ENCODE measurements at places on chromosomes 16 and 17.

- DNase-seq: no peak
These were observed 12.4 kb downstream of the MPRIP start for GRCh38 chr17:17054636-17055035.

GRCh38 chr17:77402159-77402731 is 261.5 kb downstream of the SEC14L1 start:
- no peak for DNase-seq

- DNase-seq: no peak
These were observed 6.2 kb downstream of the ITGAE start for GRCh38 chr17:3794557-3795389.

DNA sequence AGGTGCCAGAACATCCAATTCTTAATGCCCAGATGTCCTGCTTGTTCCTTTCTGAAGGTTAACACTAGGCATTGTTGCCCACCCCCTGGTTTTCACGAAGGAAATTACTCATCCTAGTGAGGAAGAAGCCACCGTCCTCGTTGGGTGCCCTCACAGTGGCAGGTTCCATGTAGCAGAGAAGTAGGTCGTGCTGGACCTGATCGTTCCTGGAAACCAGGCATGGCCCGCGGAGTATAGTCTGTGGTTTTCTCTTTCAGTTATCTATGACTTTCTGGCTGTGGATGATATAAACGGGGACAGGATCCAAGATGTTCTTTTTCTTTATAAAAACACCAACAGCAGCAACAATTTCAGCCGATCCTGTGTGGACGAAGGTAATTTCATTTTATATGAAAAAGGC is 16.5 kb downstream of the RGS11 start:
- DNase-seq: no peak

DNA sequence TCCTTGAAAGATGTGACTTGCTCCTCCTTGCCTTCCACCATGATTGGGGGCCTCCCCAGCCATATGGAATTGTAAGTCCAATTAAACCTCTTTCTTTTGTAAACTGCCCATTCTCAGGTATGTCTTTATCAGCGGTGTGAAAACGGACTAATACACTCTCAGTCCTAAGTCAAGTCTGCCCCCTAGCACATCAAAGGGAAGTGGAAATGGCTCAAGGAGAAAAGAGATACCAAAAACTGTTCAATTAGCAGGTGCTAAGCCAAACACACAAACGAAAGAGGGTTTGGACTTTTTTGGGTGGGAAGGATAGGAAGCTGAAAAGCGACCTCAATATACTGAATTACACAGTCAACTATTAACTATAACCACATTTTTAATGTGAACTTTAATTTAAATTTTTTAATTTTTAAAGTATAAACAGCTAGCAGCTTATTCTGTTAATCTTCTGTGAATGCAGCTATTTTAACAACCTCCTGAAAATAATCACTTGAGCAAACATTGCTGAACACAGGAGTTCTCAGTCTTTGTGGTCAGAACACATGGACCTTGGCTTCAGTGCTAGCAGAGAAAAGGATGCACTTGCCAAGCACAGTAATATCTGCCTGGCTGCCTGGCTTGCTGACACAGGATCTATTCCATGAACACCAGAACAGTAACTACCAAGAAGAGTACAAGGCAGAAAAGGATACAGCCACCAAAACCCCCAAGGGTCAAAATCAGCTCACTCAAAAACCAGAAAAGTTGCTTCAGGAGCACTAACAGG is 10.9 kb downstream of the ZNF18 start:
- DNase-seq: no peak

GRCh38 chr17:9725575-9725974 is 65.8 kb downstream of the DHRS7C start:
- DNase-seq: no peak

- no peak for DNase-seq
These were observed 21.4 kb downstream of the PECAM1 start for GRCh38 chr17:64369007-64369893.

DNA sequence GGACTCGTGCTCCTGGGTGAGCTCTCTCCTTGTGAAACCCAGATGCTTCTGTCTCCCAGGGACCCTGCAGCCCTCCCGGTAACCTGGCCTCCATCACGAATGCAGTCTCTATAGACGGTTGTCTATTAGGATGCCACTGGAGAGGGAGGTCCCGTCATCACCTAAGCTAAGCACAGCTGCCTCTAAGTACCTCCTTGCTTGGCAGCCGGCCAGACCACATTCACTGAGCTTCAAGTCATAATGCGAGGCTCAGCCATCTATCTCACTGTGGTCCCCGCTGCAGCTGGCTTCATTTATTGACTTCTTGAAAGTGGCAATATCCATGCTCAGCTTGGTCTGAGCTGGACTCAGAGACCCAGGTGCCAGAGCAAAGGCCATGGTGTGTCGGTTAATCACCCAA is 74.5 kb upstream of the HSBP1 start:
- no peak for DNase-seq

GRCh38 chr17:76297436-76297835 is 10.6 kb downstream of the QRICH2 start:
- no peak for DNase-seq

- no peak for DNase-seq
These were observed 103.4 kb downstream of the ZNF778 start for GRCh38 chr16:89320782-89321501.

DNA sequence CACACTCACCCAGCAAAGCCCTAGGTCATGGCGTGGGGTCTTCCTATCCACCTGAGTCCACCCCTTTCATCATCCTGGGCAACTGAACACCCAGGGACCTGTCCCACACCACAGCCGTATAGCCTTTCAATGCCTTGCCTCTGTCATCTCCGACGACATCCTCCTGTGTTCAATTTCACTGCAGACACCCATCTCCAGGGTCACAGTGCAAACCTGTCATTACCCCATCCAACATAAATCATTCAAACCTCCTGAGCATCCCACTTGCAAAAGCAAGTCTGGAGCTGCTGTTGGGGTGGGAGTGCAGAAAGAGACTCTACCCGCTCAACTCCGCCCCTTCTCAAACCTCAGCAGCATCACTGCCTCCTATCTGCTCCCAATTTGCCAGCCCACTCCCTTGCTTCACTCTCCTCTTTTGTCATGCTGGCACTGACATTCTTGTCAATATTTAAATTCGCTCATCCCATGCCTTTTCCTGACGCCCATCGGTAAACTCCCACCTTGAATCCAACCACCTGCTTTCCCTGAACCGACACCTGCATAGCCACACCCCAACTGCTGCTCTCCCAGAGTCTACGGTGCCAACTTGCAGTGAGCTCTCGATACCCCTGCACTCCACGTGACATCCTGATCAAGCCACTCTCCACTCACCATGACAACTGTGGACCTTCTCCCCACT is 37.0 kb downstream of the MARF1 start:
- no peak for DNase-seq

DNA sequence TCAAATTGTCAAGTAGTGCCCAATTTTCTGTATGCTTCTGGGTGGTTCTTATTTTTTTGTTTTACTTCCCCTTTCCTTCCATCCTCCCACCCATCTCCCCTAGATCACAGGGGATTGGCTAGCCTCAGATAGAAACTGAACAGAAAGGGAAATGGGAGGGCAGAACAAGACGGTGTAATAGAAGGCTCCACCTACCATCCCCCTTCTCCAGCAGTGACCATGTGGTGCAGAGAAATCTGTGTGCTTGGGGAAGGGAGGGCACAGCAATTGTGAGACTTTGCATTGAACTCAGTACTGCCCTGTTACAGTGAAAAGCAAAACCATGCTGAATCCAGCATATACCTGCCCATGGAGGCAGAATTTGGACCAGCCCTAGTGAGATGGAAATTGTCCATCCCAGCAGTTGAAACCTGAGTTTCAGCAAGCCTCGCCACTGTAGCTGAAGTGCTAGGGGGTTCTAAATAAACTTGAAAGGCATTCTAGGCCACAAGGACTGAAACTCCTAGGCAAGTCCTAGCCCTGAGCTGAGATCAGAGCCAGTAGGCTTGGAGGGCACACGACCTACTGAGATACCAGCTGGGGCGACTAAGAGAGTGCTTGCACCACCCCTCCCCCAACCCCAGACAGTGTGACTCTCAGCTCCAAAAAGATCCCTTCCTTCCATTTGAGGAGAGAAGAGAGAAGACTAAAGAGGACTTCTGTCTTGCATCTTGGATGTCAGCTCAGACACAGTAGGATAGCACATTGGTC is 5.2 kb downstream of the SLFN11 start:
- DNase-seq: no peak

DNA sequence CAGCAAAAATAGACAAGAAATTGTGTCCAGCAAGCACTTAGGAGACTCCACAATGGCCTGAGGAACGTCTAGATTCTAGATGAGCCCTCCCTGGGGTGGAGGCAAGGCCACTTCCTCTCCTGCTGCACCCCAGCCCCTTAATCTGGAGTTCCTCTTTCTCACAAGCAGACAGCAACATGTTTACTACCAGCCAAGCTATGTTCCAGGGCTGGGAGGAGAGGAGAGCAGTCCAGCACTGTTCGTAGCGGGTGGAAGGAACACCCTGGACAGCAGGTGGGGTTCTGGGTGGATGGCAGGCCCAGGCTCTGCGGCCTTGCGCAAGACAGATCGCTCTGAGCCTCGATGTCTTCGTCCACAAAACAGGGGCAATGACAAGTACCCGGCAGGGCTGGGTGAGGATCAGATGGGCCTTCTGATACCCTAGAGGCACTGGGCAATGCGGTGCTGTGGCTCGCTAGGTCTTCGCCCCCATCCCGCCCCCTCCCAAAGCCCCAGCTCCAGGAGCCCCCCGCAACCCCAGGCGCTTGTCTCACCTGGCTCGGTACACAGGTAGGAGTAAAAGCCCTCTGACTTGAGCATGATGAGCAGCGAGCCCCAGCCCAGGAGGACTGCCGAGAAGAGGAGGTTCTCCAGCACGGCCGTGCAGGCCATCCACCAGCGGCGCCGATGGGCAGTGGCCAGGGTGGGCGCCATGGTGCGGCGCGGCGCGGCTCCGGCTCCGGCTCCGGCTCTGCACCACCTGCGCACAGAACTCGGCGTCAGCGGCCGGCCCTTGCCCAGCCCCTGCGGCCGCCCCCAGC is 1.3 kb downstream of the SLC43A2 start:
- no peak for DNase-seq

DNA sequence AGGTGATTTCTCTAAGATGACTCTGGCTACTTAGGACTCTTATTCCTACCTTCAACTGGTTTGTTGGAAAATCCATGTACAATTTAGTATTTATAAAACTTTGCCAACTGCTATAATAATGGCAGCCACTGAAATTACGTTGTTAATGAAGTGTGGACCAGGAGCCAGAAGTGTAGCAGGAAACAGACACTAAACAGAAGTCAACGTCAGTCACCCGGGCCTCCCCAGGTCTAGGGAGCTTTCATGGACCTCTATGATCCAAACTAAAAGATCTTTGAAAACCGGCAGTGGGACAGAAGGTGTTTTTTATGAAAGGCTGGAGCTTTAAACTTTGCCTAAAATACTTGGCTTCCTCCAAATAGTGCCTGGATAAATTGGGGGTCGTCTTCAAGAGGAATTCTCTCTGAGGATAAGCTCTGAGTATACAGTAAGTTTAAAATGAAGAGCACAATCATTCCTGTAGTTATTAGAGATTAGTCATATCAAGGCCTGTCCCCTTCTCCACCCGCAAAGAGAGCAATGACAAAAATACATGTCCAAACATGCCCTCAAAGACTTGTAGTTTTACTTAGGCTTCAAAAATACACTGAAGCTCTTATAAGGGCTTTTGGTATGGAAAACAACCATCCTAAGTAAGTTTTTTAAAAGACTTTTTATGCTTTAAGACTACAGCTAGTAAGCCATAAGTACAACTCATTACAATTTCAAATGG is 34.6 kb downstream of the DCUN1D3 start:
- no peak for DNase-seq

- no peak for DNase-seq
These were observed 211.4 kb downstream of the BCAS3 start for GRCh38 chr17:60888812-60889709.

- DNase-seq: peak; percentile 46
These were observed 67.9 kb downstream of the N4BP1 start for GRCh38 chr16:48542020-48542473.

DNA sequence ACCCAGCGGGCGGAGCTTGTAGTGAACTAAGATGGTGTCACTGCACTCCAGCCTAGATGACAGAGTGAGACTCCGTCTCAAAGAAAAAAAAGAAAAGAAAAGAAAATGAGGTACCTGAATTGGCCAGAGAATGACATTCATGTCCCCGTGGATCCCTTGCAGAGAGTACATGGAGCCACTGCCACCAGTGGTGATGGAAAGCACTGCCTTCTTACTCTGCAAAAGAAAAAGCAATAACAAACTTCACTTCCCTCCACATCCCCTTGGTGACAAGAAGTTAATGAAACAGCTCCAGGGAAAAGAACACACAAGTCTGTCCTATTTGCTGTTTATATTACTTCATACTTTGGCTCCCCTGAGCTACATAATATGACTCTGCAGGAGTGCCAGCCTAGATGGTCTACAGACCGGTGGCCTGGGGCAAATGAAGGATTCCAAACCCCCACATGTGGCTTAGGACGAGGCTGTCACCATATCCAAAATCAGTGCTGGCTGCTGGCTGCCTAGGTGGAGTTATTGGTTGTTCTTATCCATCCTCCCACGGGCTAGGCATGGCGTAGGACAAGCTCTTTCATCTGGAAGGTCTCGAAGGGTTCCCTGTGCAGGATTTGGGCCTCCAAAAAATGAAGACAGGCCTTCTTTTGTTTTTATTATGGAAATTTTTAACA is 13.3 kb downstream of the NQO1 start:
- no peak for DNase-seq

DNA sequence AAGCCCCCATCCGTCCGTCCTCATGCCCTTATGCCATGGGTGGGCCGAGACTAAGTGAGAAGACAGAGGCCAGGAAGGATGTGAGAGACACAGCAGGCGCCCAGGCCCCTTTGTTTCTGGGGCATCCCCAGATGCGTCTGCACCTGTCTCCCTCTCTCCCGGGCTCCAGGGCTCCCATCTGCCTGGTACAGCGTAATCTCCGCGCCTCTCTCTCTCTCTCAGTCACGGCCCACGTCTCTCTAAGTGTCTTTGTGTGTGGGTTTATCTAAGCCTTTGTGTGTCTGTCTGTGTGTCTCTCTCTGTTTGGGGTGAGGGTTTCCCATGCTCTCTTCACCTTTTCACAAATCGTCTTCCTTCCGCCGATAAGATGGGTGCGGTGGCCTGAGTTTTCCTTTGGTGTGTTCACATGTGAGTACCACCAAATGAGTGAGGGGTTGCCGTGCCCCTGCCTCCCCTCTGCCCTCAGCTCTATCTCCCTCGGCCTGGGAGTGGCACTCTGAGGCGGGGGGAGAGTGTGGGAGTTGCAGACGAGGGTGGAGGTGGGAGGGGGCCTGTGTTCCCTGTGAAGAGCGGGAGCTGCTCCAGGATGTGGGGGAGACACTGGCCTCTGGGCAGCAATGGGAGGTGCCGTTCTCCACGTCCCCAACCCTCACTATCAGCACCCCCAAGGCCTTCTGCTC is 25.8 kb upstream of the ABCC3 start:
- DNase-seq: peak; percentile 19

DNA sequence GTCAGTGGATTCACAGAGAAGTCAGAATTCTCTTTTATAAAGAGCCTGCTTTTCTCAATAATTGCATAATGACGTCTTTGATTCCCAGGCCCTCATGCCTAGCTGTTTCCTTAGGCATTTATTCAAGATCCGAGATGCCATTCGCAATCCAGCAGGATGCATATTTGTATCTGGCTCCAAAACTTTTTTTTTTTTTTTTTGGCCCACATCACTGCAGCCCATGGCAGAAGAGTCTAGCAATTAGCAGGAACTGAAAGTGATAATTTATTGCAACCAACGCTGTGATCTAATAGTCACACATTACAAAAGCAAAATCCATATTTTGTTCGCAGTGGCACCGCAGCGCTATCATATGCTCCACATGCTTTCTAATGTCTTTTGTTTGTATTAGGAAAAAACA is 503.4 kb downstream of the MAF start:
- DNase-seq: no peak

GRCh38 chr16:47734987-47735594 is 274.0 kb downstream of the PHKB start:
- no peak for DNase-seq
